Activated CD8-positive, alpha-beta memory T cell treated with anti-CD3 and anti-CD28 coated beads for 1 hour (primary cell): ENCODE measurements at places on chromosomes 2 and 18.
A peak's percentile ranks its signal among the peaks of the same experiment; 100 is the strongest.

GRCh38 chr2:46876741-46877384, 38.7 kb downstream of the MCFD2 start:
- no peak for DNase-seq

DNA sequence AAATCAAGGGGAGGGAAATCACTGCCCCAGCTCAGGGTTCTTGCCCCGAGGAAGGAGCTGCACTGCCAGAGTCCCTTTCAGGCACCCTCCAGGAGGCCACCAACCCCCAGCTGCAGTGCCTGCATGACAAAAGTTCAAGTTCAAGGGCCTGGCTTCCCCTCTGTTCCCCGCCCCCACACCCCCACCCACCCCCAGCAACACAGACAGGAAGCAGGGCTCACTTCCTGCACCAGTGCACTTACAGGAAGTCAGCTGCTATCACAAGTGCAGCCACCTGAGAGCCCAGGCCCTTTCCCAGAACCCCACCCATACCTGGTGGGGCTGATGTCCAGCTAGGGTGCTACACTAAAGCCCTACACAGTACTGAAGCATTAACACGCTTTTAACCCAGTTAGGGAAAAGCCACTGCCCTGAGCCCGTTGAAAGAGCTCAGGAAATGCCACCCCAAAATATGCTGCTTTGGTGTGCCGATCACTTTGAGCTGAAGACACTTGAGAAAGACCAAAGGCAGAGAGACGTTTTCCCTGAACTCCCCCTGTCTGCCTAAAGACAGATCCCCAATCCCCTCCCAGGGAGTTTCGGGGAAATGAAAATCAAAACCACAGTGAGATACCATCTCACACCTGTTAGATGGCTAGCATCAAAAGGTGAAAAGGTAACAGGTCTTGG, 109.9 kb upstream of the CAB39 start:
- DNase-seq: no peak

DNA sequence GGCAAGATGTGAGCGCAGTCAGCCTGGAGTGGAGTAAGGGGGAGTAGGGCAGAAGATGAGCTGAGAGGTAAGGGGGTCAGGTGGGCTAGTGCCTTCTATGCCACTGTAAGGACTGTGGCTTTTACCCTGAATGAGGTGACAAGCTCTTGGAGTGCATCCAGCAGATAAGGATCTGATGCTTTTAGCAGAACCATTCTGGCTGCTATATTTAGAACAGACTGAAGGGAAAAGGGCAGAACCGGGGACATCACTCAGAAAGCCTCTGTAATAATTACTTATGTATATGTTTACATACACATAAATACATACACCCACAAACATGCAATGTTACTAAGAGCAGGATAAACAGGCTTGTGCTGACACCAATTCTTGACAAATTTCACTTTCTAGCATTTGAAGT, 124.8 kb downstream of the DTNB start:
- no peak for DNase-seq

DNA sequence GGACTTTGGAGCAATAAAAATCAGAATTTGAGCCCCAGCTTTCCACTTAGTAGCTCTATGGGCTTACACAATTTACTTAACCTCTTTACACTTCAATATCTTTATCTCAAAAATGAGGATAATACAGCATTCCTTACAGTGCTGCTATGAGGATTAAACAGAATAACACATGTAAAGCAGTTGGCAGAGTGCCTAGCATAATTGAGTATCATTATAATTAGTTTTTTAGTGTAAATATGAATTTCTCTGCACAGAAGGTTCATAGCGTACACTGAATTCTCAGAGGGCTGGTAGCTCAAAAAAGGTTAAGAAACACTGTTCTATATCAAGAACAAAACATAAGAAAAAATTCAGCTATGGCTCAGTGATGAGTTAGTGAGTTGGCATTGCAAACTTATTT, 190.4 kb upstream of the CYP26B1 start:
- DNase-seq: no peak

- no peak for DNase-seq
Measured at GRCh38 chr18:62044490-62045000, 142.3 kb downstream of the PIGN start.

- no peak for DNase-seq
Measured at GRCh38 chr18:49279041-49279440, 181.4 kb downstream of the DYM start.

DNA sequence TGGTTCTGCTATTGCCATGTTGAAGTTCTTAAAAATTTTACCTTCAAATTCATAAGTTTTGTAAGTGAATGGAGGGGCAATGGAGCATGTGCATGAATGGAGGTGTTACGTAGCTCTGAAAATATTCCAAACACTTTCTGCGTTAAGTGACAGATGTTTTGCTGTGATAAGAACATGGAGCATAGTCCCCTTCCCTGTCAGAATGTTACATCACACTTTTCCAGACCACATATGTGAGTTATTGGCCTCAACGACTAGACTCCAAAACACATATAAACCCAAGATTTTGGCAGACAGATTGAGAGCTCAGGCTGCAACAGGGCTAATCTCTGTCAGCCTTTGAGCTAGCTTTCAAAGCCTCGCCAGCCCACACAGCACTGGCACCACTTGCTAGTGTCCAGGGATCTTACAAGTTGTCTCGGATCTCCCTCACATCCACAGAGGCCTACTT, 27.2 kb upstream of the MFSD6 start:
- no peak for DNase-seq

- no peak for DNase-seq
Measured at GRCh38 chr2:45627911-45628310, 16.8 kb upstream of the SRBD1 start.

- no peak for DNase-seq
Measured at GRCh38 chr2:198953328-198953727, 504.4 kb downstream of the SATB2 start.

GRCh38 chr2:235701206-235701981, 207.6 kb downstream of the AGAP1 start:
- DNase-seq: no peak

GRCh38 chr2:200483729-200484198, 26.1 kb downstream of the KCTD18 start:
- no peak for DNase-seq

GRCh38 chr2:229080172-229080571, 190.9 kb downstream of the PID1 start:
- DNase-seq: no peak

DNA sequence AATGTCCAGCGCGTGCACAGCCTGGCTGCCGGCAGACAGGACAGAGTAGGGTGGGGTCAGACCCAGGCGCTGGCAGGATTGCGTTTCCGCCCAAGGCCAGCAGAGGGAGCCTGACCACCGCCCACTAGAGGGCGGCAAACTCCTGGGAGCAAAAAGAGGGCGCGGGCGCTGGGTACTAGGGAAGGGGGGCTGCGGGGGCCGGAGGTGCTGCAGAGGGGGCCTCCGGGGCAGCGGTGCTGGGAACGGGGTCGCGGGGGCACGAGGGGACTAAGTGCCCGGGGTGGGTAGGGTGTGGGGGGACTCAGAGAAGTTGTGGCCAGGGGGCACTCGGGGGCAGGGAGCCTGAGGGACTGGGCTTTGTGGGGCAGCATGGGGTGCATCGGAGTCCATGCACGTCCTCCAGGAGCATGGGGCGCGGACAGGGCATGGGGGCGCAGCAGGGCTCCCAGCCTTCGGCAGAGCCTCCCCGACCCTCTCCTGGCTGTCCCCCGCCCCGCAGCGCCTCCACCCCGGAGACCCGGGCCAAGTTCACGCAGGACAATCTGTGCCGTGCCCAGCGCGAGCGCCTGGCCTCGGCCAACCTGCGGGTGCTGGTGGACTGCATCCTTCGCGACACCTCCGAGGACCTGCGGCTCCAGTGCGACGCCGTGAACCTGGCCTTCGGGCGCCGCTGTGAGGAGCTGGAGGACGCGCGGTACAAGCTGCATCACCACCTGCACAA, 3.2 kb downstream of the TEKT4 start:
- DNase-seq: no peak

- DNase-seq: no peak
Measured at GRCh38 chr18:79987566-79987965, 797 bp downstream of the TXNL4A start.

- DNase-seq: no peak
Measured at GRCh38 chr2:237538901-237539300, 27.5 kb upstream of the PRLH start.

DNA sequence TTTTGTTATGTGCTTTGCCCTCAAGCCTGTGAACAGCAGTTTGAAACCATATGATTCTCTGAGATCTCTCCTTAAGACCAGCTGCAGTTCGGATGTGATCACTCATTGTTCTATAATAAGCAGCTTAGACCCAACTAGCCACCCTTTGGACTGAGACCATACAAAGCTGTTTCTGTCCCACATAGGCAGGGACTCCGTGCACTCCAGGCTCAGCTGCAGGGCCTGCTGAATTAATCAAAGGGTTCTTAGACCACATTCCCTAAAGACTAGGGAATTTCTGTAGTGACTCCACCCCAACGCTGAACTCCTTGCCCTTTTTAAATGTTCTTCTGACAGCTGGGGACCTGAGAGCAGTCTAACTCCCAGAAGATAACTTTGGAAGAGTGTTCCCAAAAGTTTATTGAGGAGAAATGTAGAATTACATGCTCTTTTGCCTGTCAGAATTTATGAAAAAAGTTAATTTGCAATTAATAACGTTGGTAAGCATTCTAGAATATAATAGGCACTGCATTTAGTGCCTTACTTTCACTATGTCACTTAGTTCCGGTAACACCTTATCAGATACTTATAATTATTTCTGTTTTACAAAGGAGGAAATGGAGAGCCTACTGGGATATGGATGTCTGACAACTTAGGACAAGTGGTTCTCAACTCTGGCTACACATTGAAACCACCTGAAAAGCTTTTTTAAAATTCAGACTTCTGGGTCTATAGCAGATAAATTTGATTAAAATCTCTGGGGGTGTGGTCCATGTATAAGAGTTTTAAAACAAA, 42.3 kb downstream of the GULP1 start:
- DNase-seq: no peak

- no peak for DNase-seq
Measured at GRCh38 chr2:36235882-36236281, 119.7 kb upstream of the CRIM1 start.

GRCh38 chr2:126776692-126777619, 121.0 kb downstream of the GYPC start:
- DNase-seq: peak; percentile 39

DNA sequence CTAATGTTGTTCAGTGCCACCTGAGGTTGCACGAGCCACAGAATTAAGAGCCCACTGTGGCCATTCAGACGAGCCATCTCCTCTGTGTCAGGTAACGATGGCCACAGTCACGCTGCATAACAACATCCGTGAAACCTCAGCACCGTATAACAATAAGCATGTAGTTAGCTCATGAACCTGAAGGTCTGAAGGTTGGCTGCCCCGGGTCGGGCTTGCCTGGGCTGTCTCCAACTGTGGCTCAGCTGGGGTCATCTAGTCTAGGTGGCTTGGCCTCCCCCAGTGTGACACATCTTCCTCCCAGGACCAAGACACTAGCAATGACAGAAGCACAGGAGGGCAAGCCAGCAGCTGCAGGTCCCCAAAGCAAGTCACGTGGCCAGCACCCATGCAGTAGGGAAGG, 258.0 kb downstream of the GLI2 start:
- no peak for DNase-seq

DNA sequence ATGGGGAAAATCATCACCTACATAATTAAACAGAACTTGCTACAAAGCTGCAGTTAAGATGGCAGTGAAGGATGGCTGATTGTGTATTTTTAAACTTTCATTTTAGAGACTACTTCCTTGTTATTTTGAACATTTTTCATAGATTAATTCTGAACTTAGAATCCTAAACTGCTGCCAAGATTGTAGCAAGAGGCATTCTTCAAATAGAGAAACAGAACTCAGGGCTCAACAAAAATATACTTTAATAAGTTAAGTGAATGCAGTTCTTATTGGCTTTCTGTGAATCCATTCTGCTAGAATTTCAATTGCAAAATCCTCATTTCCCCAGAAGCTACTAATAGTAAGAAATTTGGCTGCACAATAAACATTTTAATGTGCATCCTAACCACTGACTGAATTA, 160.3 kb downstream of the L3MBTL4 start:
- no peak for DNase-seq

DNA sequence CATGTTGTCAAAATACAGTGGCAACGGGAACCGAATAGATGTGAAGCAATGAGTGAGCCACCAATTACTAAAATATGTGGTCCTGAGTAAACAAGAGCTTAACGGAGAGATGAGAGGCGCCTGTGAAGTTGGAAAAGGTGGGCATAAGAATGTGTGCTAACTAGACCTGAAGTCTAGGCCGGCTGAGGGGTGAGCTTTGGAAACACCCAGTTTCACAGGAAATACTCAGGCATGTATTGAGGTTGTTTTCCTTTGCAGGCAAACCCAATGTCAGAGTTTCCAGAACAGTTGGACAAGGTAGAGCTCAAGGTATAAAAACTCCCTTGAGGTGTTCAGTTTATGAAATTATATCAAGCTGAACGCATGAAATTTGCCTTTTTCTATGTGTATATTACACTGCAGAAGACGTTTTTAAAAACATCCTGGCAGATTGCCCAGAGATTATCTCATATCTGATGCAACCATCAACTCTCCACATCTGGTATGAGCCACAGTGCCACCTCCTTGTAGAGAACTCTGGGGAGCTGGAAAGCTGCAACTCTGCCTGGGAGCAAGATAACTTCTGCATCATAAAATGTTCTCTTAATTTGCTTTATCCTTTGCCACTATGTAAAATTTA, 3.9 kb upstream of the WDSUB1 start:
- no peak for DNase-seq
